ENCODE measurements at places on chromosomes 2 and 18. TPM values are rescaled to one million over a fixed set of nuclear protein-coding genes. Genes with fewer than 3 reads are reported as not detected.

RGPD4 gene
- total RNA-seq: 0.08 TPM

ABCG5 gene
- not detected for total RNA-seq

FKBP1B gene
- 9.8 TPM for total RNA-seq

FSHR gene
- total RNA-seq: not detected

SERPINB4 gene
- total RNA-seq: 0.14 TPM

Measured in A549 treated with CORT108297 at 1 μM for 4 hours (cell line).